ENCODE measurements at places on chromosomes 12 and 14. TPM values are rescaled to one million over a fixed set of nuclear protein-coding genes. Genes with fewer than 3 reads are reported as not detected.
A peak's percentile ranks its signal among the peaks of the same experiment; 100 is the strongest.

DNA sequence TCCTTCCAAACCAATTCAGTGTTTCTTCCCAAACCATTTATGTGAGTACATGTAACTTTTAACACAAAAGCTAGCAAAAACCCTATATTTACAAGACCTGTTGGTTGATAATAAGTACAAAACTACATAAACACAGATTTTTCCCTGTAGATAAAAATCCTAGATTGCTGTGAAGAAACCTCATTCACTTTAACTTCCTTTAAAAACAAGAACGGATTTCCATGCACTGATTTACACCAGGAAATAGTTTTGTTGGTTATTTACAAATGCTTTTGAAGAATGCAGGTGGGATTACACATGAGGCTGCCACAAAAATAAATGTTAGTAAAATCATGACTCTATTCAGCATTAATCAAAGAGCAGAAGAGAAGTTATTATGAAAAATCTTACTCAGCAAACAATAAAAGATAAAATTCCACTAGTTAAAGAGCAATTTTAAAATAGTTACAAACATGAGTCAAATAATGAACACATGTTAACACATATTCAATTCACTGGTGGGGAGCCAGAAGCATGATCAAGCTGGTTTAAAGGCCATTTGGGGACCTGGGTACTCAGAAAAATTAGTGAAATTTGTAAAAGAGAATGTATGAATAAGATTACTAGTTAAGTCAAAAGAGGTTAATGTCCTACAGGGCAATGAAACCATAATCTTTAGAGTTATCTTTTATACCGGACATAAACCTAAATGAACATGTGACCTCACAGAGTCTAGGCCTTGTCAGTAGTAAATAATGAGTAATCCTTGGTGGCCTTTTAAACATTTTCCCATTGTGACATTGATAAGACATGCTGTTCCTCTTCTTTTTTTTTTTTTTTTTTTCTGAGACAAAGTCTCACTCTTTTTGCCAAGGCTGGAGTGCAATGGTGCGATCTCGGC lies 79.9 kb downstream of the PHLDA1 start:
- no peak for DNase-seq

DNA sequence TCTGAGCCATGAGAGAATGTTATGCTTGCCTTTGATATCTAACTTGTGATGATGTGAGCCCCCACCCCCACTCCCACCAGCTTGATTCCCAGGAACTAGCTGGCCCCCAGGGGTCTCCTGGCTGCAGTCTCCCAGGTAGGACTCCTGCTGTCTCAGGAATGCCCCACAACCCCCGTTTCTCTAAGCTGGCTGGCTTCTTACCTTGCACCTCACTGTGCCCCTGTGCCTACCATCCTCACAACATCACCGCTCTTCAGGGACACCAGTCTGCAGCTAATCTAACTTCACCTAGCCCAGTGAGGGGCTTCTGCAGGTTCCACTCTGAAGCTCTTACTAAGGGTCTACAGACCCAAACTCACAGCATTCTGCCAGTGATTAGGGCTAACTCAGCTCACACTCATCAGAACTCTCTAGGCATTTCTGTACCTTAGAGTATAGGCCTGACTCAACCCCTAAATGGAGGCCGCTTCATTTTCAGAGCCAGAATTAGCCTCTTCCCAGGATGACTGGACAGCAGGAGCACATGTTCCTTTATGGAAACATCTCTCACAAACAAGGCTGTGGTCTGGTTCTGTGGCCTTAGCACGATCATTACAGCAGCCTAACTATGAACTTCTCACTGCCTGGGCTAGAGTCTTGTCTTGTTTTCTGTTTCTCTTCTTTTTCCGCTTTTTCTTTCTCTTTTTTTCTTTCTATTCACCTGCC lies 72.8 kb upstream of the IFNG-AS1 start:
- DNase-seq, result no peak

- no peak for DNase-seq
Observed at GRCh38 chr12:20040831-20041230, 327.5 kb upstream of the PDE3A start.

DNA sequence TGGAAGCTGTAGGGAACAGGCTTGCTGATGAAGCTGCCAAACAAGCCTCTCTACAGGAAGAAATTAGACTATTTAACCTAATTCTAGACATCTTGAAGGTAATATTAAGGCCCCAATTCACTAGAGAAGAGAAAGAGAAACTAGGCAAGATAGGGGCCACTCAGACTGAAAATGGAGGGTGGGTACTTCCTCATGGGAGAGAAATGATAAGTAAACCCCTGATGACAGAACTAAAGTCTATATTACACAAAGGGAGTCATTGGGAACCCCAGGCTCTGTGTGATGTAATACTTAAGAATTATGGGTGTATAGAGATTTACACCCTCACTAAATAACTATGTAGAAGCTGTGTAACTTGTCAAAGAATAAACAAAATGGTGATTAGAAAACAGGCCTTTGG lies 64.3 kb downstream of the APOBEC1 start:
- DNase-seq, result no peak

GRCh38 chr12:110762891-110763290 lies 20.2 kb upstream of the PPP1CC start:
- DNase-seq, result no peak

- DNase-seq, result no peak
Observed at GRCh38 chr12:100860611-100861010, 66.0 kb downstream of the ANO4 start.

DNA sequence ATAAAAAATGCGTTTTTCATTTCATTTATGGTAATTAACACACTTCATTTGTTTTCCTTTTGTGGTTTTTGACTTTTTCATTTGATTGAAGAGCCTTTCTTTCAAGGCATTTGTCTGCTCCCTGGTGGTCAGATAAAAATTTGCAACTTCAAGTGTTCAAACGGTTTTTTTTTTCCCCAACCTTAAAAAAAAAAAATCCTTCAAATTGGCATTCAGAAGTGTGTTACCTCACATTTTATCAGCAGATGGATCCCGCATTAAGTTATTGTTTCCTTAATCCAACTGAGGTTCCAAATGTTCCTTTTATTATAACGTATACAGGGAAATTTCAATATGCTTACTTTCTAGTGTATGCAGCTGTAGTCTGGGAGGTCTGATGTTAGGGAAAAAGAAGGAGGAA lies 47.2 kb downstream of the MYF5 start:
- DNase-seq, result peak; percentile 64

- DNase-seq, result no peak
Observed at GRCh38 chr14:26775765-26776563, 178.1 kb upstream of the NOVA1 start.

- no peak for DNase-seq
Observed at GRCh38 chr12:49546481-49546880, 7.7 kb downstream of the KCNH3 start.

DNA sequence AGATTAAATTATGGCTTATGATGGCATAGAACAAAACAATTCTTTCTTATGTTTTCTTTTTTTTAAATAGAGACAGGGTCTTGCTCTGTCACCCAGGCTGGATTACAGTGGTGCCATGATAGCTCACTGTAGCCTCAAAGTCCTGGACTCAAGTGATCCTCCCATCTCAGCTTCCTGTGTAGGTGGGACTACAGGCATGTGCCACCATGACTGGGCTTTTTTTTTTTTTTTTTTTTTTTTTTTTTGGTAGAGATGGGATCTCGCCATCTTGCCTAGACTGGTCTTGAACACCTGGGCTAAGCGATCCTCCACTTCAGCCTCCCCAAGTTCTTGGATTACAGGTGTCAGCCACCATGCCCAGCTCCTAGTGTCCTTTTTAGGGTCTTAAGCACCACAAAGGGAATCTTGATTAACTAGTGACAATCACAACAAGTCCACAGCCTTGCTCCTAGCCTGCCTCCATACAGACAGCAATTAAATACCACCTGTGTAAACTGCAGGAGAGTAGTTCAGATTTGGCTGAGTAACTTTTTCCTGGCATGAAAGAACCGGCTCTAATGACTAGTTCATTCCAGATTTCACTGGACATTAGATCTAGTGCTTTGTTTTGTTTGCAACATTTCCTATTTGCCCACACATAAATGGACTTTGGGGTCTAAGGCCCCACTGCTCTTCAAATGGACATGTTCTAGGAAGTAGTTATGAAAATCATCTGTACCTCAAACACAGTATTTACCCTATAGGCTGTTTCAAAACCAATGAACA lies 61.6 kb downstream of the SH2B3 start:
- peak; percentile 45 for DNase-seq

- DNase-seq, result no peak
Observed at GRCh38 chr12:83527810-83528209, 841.1 kb downstream of the TMTC2 start.

GRCh38 chr12:100254876-100255275 lies 12.0 kb downstream of the DEPDC4 start:
- DNase-seq, result no peak

DNA sequence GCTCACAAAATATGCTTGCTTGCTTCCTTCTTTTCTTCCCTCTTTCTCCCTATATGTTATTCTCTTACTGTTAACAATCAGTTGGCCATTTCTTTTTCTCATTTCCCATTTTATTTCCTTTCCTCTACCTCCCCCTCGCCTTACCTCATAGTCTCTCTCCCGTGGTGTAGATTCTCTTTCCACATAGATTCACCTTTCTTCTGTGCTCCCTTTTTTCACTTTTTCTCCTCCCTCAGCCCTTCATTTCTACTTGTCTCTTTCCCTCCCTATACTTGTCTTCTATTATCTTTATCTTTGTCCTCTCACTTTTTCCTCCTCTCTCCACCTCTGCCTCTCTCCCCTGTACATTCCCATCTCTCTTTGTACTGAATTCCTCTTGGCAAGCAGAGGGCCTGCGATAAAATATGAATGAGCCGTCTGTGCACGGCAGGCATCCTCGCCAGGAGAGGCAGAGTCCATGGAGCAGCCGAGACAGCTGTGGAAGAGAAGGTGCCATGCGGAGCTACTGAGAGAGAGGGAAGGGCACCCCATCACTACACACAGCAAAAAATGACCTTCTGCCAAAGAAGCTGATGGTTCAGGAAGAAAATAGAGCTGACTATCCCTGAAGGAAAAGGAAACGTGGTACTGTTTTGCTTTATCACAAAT lies 12.1 kb downstream of the C14orf93 start:
- DNase-seq, result no peak

DNA sequence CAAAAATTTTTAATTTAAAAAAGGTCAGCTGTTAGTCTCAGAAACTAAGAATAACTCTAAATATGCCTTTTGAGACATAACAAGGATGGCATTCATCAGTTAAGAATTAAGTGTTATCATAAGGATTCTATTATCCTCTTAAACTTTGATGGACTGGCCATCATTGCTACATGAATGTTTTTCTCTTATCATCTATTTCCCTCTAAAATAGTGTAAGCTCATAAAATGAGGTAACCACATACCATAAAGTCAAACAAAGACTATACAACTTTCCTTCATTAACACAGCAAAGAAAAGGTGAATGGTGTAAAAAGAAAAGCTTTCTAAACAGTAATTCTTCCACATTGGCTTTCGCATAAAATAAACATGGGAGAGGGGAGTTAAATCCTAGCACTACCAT lies 41.1 kb downstream of the TMTC1 start:
- DNase-seq, result no peak

DNA sequence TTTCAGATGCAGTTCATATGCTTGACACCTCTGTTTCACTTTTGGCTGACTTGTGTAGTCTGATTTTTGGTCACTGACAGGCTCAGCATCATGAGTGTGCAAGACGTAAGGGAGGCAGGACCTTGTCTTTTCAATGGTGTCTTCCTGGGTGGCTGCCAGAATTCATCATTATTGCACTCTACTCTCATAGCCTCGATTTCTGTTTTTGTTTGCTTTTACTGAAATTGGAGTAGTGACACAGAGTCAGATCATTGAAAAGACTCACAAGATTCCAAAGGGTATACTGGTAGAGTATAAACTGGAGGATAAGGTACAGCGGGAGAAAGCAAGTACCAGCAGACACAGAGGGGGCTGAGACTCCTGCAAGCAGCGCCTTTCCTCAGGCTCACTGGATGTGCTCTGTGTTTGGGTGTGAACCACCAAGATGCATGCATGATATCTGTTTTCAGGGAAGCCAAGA lies 126.3 kb upstream of the FGD4 start:
- peak; percentile 25 for DNase-seq

DNA sequence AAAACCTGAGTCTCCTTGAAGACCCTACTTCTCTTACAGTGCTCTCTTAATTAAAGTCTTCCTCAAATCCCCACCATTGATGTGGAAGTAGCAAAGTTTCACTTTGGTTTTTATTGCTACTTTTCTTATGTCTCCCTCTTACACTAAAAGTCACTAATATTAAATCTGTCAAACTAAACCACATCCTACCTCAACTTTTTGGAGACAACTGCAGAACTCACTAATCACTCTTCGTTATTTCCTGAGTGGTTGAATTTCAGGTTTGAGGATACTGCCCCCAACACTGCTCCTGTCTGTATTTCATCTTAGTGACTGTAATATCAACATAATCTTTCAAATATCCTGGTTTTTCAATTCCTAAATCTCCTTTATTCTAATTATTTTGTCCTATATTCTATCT lies 213.0 kb upstream of the PDE3A start:
- no peak for DNase-seq

DNA sequence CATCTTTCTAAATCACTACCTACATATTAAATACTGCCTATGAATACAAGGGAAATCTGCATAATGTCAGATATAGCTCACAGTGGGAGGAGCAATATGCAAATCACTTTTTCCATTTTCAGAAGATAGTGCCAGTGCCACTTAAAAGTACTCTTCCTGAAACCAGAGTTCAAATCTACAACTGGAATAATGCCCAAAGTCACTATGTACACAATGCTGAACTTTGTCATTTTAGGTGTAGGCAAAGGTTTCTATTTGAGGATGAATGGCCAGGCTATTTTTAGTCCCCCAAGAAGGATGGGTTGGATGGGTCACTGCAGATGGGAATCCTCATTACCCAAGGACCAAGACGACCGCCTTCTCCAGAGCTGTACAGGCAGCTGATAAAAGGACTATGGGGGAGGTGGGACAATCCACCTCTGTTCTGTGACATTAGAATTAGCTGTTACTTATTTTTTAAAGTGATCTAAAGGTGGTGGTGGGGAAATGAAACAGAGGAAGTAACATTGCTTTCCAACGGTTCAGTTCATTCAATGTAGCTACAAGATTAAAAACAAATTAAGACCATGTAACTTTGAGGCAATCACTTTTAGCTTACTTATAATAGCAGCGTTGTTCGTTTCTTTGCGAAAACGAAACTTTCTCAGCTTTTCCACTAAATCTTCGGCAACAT lies 5.6 kb downstream of the GMFB start:
- no peak for DNase-seq

- no peak for DNase-seq
Observed at GRCh38 chr12:28506271-28506670, 316.0 kb downstream of the CCDC91 start.

The C14orf132 gene
- total RNA-seq, result 18.4 TPM

The SYT1 gene
- 1.0 TPM for total RNA-seq

The C12orf54 gene
- not detected for total RNA-seq

The FOXM1 gene
- not detected for total RNA-seq

The KLC1 gene
- 201 TPM for total RNA-seq

The SRRM4 gene
- 0.18 TPM for total RNA-seq

Data from stomach (tissue), 19 donors.